Stimulated activated CD8-positive, alpha-beta memory T cell treated with anti-CD3 and anti-CD28 coated beads, Interleukin-4, amount 100 ng/mL, for 4 hours (primary cell): ENCODE measurements at places on chromosomes 4 and X.

- DNase-seq, result no peak
These were observed 639.7 kb downstream of the TRIML1 start for GRCh38 chr4:188778905-188779304.

- DNase-seq, result no peak
These were observed 56.2 kb downstream of the MGST2 start for GRCh38 chr4:139721789-139722188.

DNA sequence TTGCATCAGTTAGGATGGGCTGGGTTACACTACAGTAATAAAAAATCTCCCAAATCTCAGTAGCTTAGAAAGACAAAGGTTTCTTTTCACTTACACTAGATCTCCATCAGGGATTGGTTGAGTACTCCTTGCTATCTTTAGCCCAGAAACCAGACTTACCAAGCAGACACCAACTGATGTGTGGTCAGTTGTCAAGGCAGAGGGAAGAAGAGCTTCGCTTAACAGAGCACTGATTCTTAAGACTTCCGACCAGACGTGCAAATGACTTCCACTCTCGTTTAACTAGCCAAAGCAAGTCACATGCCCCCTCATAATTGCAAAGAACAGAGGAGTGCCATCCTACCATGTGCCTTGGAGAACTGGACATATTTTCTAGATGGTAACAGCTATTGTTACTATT is 5.7 kb upstream of the ZNF518B start:
- DNase-seq, result no peak

- no peak for DNase-seq
These were observed at the start of gene FRMPD3 for GRCh38 chrX:107448998-107449835. FRMPD3 (plus strand) TSS chrX:107449652; CDS start chrX:107526589, 76,937 bp downstream.

DNA sequence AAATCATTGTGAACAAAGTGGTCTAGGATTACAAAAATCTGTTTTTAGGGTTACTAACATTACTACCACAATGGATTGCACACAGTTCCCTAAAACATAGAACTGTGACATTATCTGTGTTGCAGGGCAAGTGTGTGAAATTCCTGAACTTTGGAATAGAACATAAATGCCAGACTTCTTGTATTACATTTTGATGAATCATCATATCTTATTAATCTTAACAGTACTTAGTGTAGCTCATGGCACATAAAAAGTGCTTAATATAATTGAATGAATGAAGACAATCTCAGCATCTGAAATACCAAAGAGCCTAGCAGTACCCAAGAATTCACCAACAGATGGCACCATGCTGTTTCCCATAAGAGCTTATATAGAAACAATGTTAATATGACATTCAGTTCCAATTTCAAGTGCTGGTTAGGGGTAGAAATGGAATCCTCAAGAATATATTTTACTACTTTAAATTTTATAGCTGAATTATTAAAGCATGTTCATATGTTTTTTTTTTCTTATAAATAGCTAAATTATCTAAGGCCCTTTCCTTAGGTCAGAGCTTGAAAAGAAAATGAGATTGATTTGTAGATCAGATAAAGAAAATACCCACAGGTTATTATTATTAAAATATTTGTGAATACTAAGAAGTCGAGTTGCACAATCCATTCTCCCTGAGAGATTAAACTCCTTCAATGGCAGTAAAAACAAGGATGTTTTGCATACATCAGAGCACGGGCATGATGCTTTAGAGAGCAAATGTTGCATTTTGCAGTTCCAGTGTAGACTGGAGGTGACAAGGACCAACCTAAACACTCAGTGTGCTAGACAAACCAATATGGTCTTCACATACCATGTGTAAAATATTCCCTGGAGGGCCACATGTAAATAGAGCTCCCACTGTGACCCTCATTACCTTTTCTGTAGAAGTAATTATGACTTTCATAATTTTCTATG is 25.7 kb upstream of the SHISA3 start:
- no peak for DNase-seq

GRCh38 chr4:51885363-51885762 is 42.4 kb downstream of the DCUN1D4 start:
- no peak for DNase-seq

- DNase-seq, result no peak
These were observed 66.8 kb downstream of the AFF2 start for GRCh38 chrX:148567229-148567628.

DNA sequence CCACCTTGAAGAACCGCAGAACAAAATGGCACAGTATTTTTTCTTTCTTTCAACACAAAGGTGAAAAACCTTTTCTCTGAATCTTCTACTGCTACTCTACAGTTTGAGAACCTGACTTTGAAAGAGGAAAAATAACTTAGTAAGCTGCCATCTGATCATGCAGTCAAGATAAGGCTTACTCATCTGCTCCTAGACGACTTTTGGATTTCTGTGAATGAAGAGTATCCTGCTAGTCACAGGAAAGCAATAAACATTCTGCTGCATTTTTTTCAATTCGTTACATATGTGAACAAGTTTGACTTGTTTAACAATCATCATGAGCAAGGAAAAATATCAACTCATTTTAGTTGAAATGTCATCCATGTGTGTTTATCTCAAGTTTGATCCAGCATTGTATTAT is 25.2 kb downstream of the TIGD2 start:
- no peak for DNase-seq

DNA sequence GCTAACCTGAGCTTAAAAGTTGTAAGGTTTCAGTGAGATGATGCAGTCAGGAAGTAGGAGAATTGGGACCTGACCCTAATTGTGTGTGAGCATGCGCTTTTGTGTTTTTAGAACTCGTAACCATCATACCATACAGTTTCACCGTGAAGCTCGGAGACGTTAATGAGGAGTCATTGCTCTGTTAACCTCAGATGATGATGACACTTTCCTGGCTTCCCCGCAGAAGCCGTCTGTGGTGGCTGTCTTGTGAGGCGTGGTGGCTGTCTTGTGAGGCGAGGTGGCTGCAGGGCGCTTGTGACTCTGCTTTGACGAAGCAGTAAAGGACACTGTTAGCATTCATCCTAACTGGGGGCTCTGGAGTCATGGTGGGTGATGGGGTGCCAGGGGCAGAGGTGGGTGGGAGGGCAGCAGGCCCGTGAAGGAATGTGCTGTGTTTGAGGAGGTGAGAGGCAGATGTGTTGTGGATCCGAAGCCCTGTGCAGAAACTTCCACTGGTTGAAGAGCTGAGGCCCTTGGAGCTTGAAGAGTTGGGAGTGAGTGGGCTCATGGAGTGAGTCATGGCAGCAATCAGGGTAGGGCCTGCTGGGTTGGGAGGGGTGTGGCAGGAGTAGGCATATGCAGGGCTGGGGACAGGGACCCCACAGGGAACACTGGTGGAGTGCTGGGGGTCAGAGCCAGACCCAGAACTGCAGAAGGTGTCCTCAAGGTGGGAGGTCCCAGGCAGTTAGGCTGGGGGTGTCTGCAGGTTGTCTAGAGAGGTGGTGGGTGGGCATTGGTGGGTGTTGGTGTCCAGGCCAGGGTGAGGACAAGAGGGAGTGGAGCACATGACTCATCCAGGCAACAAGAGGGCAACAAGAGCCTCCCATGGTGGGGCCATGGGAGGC is 57.4 kb downstream of the NSD2 start:
- DNase-seq, result no peak

DNA sequence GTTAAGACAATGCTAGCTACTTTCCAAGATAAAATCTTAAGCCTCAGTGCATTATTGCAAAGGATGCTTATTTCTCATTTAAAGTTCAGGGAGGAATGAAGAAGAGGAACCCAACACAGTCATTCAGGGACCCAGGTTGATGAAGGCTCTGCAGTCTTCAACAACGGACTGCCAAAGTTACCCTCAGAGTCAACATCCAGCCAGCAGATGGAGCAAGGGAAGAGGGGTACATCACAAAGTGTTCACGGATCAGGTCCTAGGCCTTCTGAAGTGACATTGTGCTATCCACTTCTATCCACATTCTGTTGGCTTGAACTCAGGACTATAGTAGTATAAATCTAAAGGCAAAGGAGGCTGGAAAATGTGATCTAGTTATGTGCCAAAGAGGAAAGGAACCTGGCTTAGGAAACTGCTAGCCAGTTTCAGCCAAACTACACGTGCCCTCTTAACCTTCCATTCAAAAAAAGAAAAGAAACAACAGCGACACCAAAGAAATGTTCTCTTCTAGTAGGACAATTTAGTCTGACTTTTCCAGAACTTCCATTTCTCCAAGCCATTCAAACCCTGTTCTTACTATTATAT is 28.8 kb downstream of the NKX6-1 start:
- no peak for DNase-seq

- no peak for DNase-seq
These were observed 193.2 kb upstream of the LEF1 start for GRCh38 chr4:108361886-108362285.

DNA sequence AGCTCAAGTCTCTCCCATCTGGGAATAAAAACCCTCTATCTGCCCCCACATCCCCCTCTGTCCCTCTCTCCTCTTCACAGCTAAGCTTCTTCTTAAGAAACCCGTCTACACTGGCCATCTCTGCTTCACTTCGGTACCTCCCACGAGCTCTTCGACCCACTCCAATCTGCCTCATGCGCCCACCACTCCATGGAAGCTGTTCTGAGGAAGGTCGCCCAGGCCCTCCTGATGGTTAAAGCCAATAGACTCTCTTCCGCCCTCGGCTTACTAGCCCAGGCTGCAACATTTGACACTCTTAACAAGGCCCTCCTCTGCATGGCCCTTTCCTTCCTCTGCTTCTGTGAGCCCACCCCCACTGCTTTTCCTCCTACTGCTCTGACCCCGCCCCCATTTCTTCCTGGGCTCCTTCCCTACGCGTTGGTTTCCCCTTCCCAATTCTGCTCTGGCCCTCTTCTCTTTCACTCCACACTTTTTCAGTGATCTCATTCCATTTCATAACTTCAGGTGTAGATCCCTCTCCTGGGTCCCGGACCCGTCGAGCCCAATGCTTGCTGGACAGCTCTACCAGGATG is 11.8 kb downstream of the IQSEC2 start:
- DNase-seq, result no peak

DNA sequence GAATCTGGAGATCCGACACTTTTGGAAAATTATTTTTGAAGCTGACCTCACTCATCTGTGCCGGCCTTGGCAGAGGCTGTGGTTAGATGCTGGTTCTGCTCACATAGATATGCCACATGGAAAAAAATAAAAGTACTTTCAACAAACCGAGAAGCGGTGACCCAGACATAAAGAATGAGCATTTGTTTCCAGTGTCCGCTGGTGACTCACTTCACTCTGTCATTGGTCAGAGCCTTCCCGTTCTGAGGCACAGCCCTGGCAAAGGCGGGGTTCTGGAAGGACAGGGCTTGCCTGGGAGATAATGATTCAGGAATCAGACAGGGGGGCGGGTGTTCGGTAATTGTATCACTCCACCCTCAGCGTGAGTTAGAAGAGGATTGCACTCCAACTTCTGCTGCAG is 172.4 kb upstream of the MXRA5 start:
- DNase-seq, result no peak

DNA sequence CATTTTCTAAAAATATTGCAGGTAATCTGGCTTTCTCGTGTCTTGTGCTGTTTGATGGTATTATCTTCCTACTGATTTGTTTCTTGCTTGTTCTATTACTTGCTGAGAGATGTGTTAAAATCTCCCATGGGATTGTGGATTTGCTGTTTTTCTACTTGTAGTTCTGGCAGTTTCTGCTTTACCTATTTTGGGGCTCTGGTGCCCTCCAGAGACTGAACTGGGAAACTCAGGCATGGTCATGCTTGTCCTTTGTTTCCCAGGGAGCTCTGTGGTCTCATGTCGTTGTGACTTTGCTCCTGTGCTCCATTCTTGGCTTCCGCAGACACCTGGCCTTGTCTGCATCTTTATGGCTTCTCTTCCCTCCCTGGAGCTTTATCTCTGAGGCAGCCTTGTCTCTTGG is 39.5 kb downstream of the NSD2 start:
- no peak for DNase-seq

- no peak for DNase-seq
These were observed 38.2 kb upstream of the ABCG2 start for GRCh38 chr4:88196523-88197185.

- DNase-seq, result no peak
These were observed 17.7 kb upstream of the N4BP2 start for GRCh38 chr4:40038977-40039376.

DNA sequence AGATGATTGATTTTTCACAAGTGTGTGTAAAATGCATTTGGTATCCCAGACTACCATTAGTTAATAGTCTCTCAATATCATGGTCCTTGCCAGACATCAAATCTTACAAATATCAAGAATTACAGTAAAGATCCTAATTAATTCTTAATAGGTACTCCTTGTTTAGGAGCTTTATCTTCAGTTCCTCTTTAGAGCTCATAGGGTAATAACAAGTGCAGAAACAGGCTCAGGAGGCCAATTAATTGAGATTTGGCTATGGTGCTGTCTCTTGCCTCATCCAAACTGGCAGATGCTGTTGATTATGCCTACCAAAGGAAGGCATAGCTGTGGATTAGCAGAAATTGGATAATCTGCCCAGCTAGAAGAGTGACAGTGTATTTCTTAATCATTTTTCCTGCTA is 6.9 kb downstream of the MTMR1 start:
- no peak for DNase-seq

GRCh38 chr4:79044141-79044659 is 105.0 kb upstream of the PAQR3 start:
- no peak for DNase-seq

DNA sequence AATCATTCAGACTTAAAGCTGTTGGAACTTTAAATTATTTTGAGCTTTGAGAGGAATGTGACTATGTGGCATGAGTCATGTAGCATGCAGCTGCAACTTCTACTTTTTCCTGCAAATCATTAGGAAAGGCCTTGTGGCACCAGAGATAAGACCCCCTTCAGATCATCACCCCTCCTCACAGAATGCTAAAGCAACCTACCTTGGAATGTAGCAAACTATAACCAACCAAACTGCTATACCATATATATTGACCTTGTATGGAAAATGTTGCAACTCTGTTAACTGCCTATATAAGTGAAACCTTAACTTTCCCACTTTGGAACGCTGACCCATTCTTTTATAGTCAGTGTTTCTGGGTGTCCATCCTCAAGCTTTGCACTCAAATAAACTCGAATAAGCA is 32.0 kb downstream of the ATXN3L start:
- DNase-seq, result no peak

- no peak for DNase-seq
These were observed 116.0 kb upstream of the ETNPPL start for GRCh38 chr4:108878806-108879205.

DNA sequence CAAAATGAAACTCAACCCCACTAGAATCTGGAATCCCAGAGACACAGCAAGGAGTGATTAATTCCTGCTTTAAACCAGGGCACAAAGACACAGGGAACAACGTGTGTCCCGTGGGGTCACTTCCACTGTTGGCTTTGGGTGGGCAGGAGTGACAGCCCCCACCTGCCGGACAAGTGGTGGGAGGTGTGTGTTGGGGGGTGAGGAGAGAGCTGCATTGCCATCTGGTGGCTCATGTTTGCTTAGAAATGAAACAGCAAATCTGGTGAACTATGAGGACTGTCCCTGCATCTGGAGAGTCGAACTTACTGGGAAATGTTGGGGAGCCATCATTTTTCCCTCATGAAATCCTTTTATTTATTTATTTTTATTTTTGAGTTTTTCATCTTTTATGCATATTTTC is 75.9 kb upstream of the AFAP1 start:
- no peak for DNase-seq
